ENCODE measurements at places on chromosomes 4 and X.

DNA sequence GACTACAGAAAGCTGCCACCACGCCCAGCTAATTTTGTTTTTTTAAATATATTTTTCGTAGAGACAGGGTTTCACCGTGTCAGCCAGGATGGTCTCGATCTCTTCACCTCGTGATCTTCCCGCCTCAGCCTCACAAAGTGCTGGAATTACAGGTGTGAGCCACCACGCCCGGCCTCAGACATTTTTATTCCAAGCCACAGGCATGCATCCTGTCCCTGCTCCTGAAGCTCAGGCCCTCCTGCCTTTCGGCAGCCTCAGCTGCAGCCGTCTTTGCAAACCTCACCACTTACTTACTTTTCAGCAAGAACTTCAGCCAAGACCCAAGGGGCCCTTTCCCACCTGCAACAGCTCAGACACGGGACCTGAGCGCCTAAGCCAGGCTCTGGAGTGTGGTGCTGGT, 26.0 kb downstream of the FAM53A start:
- no peak for DNase-seq

GRCh38 chrX:72003811-72004750, 93.4 kb downstream of the NHSL2 start:
- no peak for DNase-seq

GRCh38 chr4:120855307-120856001, 67.1 kb downstream of the PRDM5 start:
- no peak for DNase-seq

DNA sequence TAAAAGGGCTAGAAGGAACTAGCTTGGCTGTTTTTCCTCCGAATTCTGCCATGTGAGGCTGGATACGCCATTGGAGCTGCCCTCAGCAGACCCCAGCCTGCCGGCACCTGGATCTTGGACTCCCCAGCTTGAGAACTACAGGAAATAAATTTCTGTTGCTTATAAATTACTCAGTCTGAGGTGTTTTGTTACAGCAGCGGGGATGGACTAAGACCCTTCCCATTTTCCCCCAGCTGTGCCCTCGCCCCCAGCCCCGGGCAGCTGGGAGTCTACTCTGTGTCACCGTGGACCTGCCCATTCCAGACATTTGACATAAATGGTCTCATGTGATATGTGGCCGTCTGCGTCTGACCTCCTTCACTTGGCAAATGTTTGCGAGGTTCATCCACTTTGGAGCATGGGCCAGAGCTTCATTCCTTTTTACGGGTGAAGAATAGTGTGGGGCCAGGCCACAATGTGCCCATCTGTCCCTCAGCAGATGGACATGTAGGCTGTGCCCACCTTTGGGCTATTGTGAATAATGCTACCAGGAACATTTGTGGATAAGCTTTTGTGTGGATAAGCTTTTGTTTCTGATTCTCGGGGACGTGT, 30.7 kb upstream of the SPON2 start:
- DNase-seq, result no peak

GRCh38 chr4:74990276-74990875, 57.5 kb downstream of the PARM1 start:
- DNase-seq, result no peak

DNA sequence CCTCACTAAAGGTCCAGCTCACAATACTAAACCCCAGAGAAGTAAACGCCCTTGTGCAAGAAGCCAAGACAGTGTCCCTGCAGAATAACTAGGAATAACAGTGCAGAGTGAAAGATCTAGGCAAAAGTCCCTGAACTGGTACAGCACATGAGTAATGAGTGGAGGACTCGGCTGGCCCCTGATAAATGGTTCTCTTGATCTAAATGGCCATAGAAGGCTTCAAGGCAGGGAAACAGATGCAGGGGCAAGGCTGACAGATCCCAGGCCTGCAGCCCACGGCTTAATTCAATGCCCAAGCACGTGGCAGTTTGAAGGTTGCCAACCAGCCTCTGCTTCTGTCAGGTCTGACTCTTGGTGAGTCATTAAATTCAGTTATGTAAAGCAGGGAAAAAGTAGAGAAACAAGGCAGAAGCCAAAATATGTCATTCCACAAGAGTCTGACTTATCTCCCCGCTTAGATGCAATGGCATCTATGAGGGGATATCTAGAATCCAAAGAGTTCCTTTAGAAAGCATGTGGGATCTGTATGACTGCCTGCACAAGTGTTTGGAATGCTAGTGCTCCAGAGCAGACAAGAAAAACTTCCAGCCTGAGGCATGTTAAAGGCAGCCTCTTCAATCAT, 121.3 kb downstream of the PRDM5 start:
- DNase-seq, result no peak
